NCI-H1417 treated with DMSO at 0.1 percent for 48 hours (cell line): ENCODE measurements at places on chromosomes 7 and 10.

DNA sequence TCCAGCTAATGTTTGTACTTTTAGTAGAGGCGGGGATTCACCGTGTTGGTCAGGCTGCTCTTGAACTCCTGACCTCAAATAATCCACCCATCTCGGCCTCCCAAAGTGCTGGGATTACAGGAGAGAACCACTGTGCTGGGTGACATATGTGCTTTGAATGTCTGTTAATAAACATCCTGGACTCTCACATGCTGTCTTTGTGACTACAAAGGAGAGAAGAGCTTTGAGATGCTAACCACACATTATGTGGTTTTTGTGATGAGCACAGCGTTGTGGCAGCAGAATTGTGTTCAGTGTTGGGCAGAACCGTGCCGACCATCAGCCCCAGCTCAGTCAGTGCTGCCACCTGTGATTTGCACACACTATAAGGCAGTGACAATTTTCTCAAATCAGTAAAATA lies 500.1 kb upstream of the KLF6 start:
- no peak for DNase-seq

- no peak for DNase-seq
Observed at GRCh38 chr10:87092861-87093631, 1.6 kb downstream of the GLUD1 start.

- DNase-seq: no peak
Observed at GRCh38 chr10:73886085-73886529, 11.8 kb upstream of the CAMK2G start.

DNA sequence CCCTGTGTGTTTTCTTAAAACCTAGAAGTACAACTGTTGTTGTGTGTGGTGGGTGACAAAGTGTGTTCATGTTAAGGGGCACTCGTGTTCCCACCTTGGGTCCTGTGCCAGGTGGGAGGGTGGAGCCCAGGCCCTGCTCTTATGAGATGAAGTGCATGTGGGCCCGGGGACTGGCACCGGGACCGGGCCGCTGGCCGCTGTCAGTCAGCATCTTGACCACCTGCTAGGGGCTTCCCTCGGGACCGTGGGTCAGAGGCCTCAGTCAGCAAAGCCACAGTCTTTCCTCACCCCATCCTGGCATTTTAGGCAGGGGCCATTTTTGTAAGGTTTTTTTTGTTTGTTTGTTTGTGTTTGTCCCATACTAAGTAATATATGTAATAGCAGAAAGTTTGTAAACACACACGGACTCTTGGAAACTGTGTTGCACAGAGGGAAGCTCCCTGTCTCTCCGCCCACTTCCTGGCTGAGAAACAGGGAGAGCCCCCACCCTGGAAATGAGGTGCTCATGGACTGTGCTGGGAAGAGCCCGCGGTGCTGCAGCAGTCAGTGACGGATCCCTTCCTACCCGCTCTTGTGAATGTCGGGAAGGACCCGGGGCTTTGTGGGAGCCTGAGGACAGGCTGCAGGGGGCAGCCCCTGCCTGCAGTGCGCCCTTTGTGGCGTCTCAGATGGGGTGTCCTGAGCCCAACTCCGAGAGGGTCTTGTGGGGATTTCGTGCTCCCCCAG lies 13.4 kb downstream of the AGAP3 start:
- DNase-seq: no peak

DNA sequence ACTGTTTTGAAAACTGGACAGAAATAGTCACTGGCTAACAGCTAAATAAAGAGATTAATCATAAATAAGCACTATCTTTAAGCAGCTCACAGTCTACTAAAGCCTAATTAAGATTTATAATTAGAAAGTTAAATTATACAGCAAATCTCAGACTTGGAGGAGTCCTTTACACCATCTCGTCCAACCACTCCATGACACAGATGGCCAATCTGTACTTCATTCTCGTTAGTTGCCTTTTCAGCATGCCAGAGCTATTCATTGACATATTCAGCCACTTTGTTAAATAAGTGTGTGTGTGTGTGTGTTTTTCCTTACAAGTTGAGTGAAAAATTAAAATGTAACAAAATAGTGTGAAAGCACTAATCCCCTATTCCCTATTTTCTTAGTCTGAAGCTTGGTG lies 1066.7 kb downstream of the CNTNAP2 start:
- no peak for DNase-seq

DNA sequence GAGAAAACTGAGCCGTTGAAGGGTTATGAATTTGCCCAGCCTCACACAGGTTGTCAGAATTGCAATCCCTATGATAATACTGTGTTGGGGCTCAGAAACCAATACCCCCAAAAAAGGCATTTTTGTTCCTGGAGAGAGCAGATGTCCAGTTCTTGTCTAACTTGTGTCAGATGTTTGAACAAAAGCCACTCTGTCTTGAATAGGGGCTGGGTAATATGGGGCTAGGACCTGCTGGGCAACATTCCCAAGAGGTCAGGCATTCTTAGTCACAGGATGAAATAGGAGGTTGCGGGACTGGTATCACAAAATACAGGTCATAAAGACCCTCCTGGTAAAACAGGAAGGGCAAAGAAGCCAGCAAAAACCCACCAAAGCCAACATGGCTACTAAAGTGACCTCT lies 482.1 kb downstream of the IPMK start:
- DNase-seq: no peak

- DNase-seq: no peak
Observed at GRCh38 chr7:125664625-125665024, 735.0 kb upstream of the POT1 start.

DNA sequence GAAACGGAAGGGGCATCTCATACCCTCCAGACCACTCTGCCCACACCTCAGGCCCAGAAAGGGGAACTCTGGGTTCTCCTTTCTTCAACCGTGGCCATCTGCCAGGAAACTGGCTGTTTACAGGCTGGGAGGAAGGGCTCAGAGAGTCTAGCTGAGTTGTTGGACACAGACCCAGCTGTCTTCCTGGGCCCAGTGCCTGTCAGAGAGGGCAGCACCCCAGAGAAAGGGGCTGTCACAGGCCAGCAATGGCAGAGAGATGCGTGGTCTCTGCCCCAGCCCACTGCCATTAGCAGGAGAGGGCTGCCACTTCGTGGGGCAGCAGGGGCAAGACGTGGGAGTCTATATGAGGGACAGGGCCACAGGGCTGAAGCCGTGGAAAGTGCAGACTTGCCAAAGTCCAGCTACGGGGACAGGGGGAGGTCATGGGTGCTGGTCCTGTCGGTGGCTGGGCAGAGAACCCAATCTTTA lies 11.0 kb downstream of the GRID1 start:
- DNase-seq: no peak

DNA sequence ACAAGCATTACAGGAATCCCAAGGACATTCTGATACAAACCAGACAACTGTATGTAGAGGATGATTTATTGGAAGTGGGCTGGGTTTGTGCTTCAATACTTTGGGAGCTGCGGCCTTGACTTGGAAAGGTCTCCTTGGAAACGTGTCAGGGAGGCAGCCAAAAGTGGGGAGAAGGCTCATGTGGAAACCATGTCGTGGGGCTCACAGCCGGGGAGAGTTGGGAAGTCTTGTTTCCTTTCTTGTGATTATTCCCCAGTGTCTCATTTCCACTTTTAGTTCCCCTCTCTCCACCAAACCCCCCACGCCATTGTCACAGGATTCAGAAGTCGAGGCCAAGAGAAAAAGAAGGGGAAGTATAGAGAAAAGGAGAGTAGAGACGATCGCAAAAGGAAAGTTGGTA lies 53.9 kb upstream of the SFMBT2 start:
- DNase-seq: no peak

DNA sequence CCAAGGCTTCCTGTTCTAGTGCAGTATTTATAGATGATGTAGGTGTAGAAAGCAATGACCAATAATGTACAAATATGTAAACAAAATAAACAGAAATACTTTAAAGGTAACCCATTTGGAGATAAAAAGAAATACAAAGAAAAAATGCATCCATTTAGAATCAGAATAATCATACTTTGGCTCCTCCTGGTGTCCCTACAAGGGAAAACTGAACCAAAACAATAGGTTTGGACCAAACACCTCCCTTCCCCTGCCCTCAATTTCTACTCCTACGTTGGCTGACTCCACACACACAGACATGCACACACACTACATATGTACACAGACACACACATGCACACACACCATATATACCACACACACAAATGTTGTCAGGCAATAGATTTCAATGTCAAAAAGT lies 36.0 kb downstream of the C10orf143 start:
- no peak for DNase-seq

DNA sequence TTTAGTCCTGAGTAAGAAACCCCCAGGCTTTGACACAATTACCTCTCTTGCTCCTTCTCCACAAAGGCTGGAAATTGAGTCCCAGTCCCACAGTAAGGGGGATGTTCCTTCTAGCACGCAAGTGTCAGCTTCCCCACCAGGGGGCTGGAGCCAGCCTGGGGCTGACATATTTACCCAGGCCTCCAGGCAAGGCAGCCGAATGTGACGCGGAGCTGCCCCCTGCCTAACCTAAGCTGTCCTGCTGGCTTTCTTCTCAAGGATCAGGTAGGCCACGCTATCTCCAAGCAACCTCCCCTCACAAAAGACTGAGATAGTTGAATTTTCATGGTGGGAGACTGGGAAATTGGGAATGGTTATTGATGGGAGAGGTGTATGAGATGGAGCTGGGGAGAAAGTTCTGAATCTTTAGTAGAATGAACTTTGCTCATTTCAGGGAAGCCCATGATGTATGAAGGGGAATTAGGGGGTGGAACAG lies 19.2 kb upstream of the BMPER start:
- no peak for DNase-seq

- DNase-seq: no peak
Observed at GRCh38 chr10:67607472-67607871, 88.5 kb downstream of the CTNNA3 start.

DNA sequence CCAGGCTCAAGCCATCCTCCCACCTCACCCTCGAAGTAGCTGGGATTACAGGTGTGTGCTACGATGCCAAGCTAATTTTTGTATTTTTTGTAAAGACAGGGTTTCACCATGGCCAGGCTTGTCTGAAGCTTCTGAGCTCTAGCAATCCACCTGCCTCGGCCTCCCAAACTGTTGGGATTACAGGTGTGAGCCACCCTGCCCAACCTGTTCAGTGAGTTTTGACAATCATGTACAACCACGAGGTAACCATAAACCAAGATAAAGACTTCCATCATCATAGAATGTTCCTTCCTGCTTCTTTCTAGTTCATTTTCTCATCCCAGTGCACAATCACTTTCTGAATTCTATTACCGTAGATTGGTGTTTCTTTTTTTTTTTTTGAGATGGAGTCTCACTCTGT lies 30.5 kb upstream of the MKRN1 start:
- no peak for DNase-seq
